ENCODE measurements at places on chromosomes 7 and 10.

DNA sequence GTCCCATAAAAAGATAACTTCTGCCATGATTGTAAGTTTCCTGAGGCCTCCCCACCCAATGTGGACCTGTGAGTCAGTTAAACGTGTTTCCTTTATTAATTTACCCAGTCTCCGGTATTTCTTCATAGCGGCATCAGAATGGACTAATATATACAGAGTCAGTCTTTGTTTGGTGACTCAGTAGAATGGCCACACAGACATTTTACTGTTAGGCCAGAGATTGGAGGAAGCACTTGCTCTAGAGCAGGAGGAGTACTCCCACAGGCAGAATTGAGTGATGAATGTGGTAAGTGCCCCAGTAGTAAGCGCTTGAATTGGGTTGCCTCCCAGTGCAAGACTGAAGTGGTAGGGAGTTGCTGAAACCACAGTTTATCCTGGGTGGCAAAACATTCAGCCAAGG is 149.5 kb upstream of the SMIM30 start:
- DNase-seq, result no peak

DNA sequence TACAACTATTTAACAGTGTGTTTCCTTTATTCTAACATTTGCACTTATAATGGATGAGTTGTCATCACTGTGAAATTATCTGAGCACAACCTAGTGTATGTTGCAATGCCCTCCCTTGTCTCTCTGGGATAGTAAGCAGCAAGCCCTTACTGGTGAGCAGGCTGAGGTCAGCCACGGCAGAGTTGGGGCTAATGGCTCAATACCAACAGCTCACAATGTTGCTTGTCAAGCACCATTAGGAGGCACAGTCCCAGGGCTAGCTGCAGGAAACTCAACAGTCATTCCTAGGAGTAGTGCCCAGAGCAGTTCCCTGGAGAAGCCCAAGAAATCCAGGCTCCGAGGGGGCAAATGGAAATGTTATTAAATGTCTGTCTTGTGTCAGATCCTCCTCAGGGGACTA is 858.4 kb downstream of the GRID1 start:
- no peak for DNase-seq

DNA sequence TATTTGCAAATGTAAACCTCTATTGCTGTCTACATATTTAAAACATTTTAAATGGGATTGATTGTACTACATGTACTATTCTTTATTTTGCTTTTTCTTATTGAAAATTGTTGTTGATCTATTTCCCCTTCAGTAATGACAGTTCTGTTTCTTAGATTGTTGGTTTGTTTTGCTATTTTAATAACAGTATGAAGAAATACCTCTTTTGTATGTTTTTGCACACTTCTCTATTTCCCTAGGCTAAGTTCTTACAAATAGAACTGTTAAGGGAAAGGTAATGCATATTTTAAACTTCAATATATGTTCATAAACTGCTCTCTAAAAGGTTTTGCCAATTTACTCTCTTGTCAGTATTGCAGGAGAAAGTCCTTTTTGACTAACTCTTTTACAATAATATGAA is 195.0 kb upstream of the PRPS1L1 start:
- no peak for DNase-seq

DNA sequence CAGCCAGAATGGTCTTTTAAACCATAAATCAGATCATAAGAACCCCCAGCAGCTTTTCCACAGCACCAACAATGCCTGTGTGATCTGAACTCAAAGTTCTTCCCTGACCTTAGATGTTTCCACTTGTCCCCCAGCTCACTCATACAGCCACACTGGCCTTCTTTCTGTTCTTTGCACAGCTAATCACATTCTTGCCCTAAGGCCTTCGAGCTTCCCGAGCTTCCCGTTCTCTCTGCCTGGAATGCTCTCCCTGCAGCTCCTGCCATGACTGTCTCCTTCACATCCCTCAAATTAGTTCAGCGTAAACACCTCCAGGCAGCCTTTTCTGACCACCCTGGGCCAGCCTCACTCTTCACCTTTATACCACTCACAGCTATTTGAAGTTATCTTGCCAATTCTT is 166.8 kb upstream of the NFE2L3 start:
- no peak for DNase-seq

GRCh38 chr7:95251966-95252365 is 72.4 kb downstream of the PON1 start:
- DNase-seq, result no peak

DNA sequence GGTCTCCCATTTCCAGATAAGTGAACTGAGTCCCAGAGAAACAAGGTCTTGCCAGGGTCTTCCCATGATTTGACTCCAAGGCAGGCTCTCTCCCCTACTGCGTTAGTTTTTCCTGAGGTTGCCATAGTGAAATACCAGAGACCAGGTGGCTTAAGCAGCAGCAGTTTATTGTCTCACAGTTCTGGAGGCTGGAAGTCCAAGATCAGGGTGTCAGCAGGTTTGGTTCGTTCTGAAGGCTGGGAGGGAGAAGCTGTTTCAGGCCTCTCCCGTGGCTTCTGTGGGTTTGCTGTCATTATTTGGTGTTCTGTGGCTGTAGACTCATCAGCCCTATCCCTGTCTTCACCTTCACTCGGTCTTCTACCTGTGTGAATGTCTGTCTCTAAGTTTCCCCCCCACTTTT is 129.9 kb downstream of the GRK5 start:
- no peak for DNase-seq
